ENCODE measurements at places on chromosomes 3 and 15. TPM values are rescaled to one million over a fixed set of nuclear protein-coding genes. Genes with fewer than 3 reads are reported as not detected.

Gene PLSCR5
- total RNA-seq, result not detected

Gene UBE2E2
- 30.3 TPM for total RNA-seq

Gene ZNF385D
- total RNA-seq, result 0.64 TPM

- DNase-seq, result no peak
Measured at GRCh38 chr3:181704421-181705085, 7.2 kb upstream of the SOX2 start.

- DNase-seq, result no peak
Measured at GRCh38 chr3:59444676-59445075, 394.9 kb upstream of the CFAP20DC start.

- DNase-seq, result no peak
Measured at GRCh38 chr15:101731746-101732145, 7.5 kb upstream of the TARS3 start.

- DNase-seq, result peak; percentile 55
Measured at GRCh38 chr15:48966595-48967301, 3.0 kb upstream of the SHC4 start.

GRCh38 chr15:81253846-81254245, 57.2 kb downstream of the IL16 start:
- DNase-seq, result no peak

DNA sequence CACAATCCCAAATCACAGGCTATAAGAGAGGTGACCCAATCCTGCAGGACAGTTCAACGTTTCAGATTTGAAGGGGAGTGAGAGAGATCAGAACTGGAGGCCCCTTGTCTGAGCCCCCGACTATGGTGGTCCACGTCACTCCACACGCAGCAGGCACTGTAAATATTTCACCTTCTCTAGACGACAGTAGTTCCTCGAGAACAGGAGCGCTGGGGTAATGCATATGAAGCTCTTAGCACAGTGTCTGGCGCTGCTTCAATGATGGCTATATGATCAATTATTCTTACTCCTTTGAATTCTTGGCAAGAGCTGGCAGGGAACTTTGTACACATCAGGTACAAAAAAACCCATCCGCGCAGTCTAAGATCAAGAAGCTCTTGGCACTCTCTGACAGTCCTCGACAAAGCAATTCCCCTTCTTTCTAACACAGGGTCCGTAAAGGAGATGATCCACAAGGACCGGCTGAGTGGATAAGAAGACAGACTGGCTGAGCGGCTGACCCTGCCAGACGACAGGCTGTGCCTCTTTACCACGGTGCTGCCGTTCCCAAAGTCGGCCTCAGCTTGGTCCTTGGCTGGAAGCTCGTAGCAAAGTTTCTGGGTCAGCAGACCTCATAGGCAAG, 522 bp upstream of the NRROS start:
- DNase-seq, result no peak

DNA sequence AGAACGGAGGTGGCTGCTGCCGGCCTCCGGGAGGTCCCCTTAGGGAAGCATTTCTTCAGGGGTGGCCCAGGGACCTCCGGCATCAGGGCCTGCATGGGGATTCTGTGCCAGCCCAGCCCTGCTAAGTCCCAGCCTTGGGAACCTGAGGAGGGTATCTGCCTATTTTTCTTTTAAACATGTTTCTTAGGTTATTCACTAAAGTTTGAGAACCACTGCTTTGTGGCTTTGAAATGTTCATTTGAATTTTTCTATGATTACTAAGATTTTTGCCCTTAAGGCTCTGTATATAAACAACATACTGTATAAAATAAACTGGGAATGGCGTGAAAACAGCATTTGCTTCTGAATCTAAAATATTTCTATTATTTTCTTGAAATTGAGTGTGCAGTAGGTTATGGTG, 24.4 kb downstream of the FAN1 start:
- no peak for DNase-seq

DNA sequence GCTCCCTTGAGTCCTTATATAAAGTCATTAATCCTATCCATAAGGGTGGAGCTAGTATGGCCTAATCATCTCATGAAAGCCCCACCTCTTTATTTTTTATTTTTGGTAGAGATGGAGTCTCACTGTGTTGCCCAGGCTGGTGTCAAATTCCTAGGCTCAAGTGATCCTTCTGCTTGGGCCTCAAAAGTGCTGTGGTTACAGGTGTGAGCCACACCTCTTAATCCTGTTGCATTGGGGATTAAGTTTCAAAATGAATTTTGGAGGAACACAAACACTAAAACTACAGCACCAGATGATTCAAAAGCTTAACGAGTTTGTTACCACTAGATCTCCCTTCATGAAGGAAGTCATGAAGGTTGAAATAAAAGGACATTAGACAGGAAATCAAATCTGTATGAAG, 27.7 kb downstream of the RAB7A start:
- no peak for DNase-seq

GRCh38 chr3:190497811-190498210, 16.1 kb upstream of the IL1RAP start:
- no peak for DNase-seq

DNA sequence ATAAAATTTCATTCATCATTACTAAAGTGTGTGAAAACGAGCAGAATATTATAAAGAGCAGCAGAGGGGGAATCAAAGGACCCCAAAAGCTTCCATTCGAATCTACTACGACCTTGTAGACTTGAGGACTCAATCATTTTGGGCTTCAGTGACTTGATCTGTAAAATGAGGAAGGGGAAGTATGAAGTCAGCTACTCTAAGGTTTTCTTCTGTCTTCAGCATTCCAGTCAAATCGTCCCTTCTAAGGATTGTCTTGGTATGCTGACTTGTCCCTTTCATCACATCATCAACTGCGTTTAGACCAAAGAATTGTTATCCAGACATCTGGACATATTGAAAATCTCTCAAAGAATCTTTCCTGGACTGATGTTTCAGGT, 44.8 kb downstream of the PLD1 start:
- no peak for DNase-seq
